ENCODE measurements at places on chromosomes 6 and 20. TPM values are rescaled to one million over a fixed set of nuclear protein-coding genes. Genes with fewer than 3 reads are reported as not detected.
A peak's percentile ranks its signal among the peaks of the same experiment; 100 is the strongest.

LZTS3 gene
- 24.3 TPM for total RNA-seq

DNA sequence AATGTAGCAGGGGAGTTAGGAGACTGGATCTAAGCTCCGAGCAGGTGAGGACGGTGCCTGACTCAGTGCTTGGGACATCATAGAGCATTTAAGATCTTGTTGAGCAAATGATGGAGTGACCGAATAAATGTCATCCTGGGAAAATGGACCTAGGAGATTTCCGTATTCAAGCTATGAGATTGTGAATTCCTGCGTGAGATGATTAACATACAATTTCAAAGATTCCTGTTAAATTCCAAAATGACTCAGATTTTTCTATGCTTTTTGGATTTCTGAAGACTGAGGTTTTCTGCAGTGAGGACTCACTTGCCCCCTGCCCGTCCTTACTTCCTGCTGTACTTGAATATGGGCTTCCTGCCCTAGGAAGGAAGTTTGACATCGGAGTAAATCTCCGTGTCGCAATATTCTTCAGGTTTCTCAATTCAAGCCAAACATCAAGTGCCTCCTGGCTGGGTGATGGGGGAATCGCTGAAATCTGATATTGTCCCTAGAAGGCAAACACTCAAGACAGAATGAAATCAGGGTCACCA, 5.2 kb downstream of the SYTL3 start:
- peak overlapping the region; percentile 80 for H3K27ac ChIP-seq
- DNase-seq: peak; percentile 56
- H3K4me3 ChIP-seq: no peak overlapping the region
- H3K36me3 ChIP-seq: no peaks in the 10 kb centered on the region

DNA sequence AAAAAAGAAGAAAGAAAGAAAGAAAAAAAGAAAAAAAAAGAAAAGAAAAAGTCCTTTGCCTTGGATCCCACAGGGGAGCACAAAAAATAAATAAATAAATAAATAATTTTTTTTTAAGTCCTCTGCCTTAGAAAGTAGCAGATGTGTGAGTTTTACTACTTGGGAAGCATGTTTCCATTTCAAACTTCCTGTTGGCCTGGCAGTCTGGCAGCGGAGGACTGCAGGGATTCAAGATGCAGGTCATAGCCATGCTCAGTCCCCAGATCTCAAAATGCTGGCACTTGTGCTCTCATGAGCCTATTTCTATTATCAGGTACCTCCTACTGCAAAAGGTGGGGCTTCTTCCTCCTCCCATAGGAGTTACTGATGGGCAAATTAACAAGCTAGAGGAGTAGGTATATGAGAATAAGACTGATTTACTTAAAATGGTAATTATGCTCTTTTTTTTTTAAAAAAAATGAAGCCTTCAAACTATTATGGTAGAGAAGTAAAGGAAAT, 54.2 kb upstream of the MAP7 start:
- H3K27ac ChIP-seq: no peak overlapping the region
- H3K4me1 ChIP-seq: peaks cover 17% of the 10 kb centered on the region
- H3K36me3 ChIP-seq: no peaks in the 10 kb centered on the region
- no peaks in the 10 kb centered on the region for H3K27me3 ChIP-seq
- DNase-seq: no peak
- H3K4me3 ChIP-seq: no peak overlapping the region

GRCh38 chr20:49964964-49965780, 17.6 kb upstream of the SNAI1 start:
- no peaks in the 10 kb centered on the region for H3K4me1 ChIP-seq
- no peak overlapping the region for H3K27ac ChIP-seq
- no peak overlapping the region for H3K4me3 ChIP-seq
- H3K36me3 ChIP-seq: peaks cover 8% of the 10 kb centered on the region
- H3K27me3 ChIP-seq: no peaks in the 10 kb centered on the region

HTR1E gene
- not detected for total RNA-seq

ARMH2 gene
- not detected for total RNA-seq

RHAG gene
- total RNA-seq: not detected

DNA sequence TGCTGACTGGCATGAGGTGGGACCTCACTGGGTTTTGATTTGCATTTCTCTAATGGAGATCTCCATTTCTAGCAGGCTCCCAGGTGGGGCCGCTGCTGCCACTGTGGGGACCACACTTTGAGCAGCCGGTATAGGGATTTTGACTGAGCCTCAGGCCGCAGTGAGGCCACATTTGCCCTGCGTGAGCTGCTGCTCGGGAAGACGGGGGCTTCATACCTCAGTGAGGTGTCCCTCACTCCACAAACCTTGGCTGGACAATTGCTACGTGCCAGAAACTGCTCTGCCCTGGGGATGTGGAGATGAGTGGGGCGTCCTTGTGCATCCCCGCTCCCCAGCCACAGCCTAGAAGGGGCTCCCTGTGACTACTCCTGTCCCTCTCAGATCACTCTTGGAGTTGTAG, 134.3 kb downstream of the ANKRD60 start:
- H3K4me1 ChIP-seq: no peaks in the 10 kb centered on the region
- no peaks in the 10 kb centered on the region for H3K36me3 ChIP-seq
- no peak overlapping the region for H3K4me3 ChIP-seq
- H3K27me3 ChIP-seq: no peaks in the 10 kb centered on the region
- H3K27ac ChIP-seq: no peak overlapping the region

OXT gene
- not detected for total RNA-seq

- no peak overlapping the region for H3K4me3 ChIP-seq
- H3K27ac ChIP-seq: no peak overlapping the region
- DNase-seq: no peak
- H3K36me3 ChIP-seq: no peaks in the 10 kb centered on the region
These were observed 148.3 kb upstream of the ESR1 start for GRCh38 chr6:151659212-151659611.

- no peaks in the 10 kb centered on the region for H3K36me3 ChIP-seq
- no peak overlapping the region for H3K4me3 ChIP-seq
- no peak for DNase-seq
- no peak overlapping the region for H3K27ac ChIP-seq
- H3K27me3 ChIP-seq: no peaks in the 10 kb centered on the region
- H3K4me1 ChIP-seq: no peaks in the 10 kb centered on the region
These were observed 48.1 kb upstream of the SLC17A4 start for GRCh38 chr6:25706314-25707014.

CLDN20 gene
- not detected for total RNA-seq

ZDHHC14 gene
- total RNA-seq: 11.7 TPM

GRCh38 chr6:130604841-130605399, 222.3 kb upstream of the SMLR1 start:
- DNase-seq: no peak
- H3K36me3 ChIP-seq: no peaks in the 10 kb centered on the region
- no peak overlapping the region for H3K27ac ChIP-seq
- H3K4me3 ChIP-seq: no peak overlapping the region
- H3K27me3 ChIP-seq: no peaks in the 10 kb centered on the region

DNA sequence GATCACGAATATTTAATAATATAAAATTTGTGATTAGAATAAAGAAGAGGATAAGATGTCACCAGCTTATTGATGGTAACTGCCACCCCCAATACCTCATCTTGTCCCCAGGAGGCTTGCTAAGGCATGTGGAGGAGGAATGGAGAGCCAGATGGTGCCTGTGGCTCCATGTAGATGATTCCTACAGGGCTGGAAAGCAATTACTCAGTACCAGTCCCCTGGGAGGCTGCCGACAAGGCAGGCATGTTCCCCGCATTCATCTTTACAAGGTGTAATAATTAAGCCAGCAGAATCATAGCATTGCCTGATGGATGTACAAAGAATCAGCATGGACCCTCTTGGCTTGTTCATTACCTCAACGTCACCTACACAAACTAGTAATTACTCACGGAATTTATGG, 155.3 kb downstream of the PLCB1 start:
- DNase-seq: no peak
- no peaks in the 10 kb centered on the region for H3K36me3 ChIP-seq
- H3K4me3 ChIP-seq: no peak overlapping the region
- no peaks in the 10 kb centered on the region for H3K27me3 ChIP-seq
- no peak overlapping the region for H3K27ac ChIP-seq

SNX21 gene
- 38.7 TPM for total RNA-seq

GRCh38 chr6:169723991-169724493, 258 bp downstream of the PHF10 start:
- no peaks in the 10 kb centered on the region for H3K27me3 ChIP-seq
- peak; percentile 63 for DNase-seq
- peaks cover 5% of the 10 kb centered on the region for H3K4me1 ChIP-seq
- H3K36me3 ChIP-seq: no peaks in the 10 kb centered on the region
- H3K27ac ChIP-seq: peak overlapping the region; percentile 96

GRCh38 chr6:150695652-150696051, 96.0 kb downstream of the PLEKHG1 start:
- peaks cover 7% of the 10 kb centered on the region for H3K4me1 ChIP-seq
- no peak overlapping the region for H3K4me3 ChIP-seq
- no peaks in the 10 kb centered on the region for H3K36me3 ChIP-seq
- no peak overlapping the region for H3K27ac ChIP-seq

TREM1 gene
- total RNA-seq: 2.1 TPM

Measured in Peyer's patch (tissue), 4 donors.